Stimulated activated CD4-positive, alpha-beta T cell treated with anti-CD3 and anti-CD28 coated beads, Interleukin-2, amount 100 ng/mL, for 4 hours (primary cell): ENCODE measurements at places on chromosomes 12 and 14.

DNA sequence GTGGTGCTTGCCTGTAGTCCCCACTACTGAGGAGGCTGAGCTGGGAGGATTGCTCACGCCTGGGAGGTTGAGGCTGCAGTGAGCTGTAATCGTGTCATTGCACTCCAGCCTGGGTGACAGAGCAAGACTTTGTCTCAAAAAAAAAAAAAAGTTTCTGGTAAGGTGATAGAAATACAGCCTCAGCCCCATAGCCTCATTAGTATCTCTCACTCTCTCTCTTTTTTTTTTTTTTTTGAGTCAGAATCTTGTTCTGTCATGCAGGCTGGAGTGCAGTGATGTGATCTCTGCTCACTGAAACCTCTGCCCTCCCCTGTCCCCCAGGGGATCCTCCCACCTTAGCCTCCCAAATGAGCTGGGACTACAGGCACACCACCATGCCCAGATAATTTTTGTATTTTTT is 19.2 kb downstream of the MTHFD1 start:
- DNase-seq = no peak

GRCh38 chr12:105476616-105477015 is 146.1 kb downstream of the C12orf75 start:
- DNase-seq = no peak

- DNase-seq = no peak
Measured at GRCh38 chr12:122322501-122322900, 56.2 kb upstream of the VPS33A start.

DNA sequence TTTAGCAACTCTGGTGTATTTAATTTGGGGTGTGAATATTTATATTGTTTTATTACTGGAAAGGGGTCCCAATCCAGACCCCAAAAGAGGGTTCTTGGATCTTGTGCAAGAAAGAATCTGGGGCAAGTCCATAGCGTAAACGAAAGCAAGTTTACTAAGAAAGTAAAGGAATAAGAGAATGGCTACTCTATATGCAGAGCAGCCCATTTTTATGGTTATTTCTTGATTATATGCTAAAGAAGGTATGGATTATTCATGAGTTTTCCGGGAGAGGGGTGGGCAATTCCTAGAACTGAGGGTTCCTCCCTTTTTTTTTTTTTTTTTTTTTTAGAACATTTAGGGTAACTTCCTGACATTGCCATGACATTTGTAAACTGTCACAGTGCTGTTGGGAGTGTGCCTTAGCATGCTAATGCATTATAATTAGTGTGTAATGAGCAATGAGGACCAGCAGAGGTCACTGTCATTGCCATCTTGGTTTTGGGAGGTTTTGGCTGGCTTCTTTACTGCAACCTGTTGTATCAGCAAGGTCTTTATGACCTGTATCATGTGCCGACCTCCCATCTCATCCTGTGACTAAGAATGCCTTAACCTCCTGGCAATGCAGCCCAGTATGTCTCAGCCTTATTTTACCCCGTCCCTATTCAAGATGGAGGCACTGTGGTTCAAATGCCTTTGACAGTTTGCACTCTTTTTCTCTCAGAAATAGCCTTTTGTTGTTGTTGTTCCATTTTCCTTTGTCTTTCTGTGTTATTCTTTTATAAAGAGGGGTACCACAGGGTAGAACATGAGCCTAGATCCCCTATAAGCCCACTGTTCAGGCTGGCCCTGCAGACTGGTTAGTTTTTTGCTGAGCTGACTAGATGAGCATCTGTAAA is 75.5 kb upstream of the DCD start:
- peak; percentile 7 for DNase-seq

DNA sequence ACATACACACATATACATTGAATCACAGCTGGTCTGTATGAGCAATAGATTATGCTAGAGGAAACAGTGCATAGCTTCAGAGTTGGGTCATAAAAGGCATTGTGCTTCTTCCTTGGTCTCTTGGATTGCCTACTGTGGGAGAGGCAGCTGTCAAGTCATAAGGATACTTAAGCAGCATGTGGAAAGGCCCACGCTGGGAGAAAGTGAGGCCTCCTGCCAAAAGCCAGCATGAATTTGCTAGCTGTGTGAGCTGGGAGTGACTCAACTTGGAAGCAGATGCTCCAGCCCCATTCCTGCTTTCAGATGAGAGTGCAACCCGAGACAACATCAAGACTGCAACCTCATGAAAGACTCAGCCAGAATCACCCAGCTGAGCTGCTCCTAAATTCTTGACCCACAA is 311.9 kb upstream of the TBX3 start:
- no peak for DNase-seq

DNA sequence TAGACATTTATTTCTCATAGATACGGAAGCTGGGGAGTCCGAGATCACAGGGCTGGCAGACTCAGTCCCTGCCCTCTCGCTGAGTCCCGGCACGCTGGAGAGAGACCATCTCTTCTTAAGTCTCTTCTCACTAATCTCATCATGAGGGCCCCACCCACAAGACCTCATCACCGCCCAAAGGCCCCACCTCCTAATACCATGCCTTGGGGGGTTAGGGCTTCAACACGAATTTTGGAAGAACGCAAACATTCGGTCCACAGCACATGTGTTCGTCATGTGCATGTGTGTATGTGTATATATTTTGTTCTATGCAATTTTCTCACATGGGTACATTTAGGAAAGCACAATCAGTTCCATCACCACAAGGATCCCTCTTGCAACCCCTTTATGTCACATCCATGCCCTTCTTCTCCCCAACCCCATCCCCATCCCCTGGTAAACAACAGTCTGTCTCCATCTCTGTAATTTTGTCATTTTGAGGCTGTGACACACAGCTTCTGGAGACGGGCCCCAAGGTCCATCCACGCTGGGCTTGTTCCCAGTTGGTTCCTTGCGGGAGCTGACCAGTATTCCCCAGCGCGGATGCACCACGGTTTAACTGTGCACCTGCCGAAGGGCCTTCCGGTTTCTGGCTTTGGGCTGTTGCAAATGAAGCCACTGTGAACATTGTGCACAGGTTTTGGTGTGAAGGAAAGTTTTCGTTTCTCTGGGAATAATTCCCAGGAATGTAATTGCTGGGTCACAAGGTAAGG is 317.5 kb upstream of the DIO3 start:
- DNase-seq = no peak

DNA sequence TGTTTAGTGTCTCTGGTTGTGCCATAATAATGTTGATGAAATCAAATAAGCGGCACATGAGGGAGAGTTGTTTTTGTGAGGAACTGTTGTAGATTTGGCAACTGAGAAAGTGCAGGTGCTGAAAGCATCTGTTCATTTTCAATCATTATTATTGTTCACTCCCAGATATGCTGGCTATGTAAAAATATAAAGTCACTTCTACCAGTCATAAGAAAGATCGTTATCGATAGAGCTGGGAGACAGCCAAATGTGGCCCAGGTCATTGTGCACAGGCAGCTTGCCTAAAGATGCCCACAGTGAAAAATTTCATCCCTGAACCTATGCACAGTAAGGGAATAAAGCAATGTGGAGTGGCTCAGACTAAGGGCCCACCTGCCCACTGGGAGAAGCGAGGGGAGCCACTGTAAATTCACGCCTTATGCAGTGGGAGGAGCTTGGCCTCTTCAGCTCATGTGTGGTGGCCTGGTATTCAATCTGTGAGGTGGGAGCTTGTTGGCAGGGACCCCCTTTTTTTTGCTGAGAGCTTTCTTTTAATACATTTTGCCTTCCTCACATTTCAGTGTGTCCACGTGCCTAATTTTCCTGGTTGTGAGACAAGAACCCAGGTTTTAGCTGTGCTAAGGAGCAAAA is 1490.8 kb upstream of the TMEM132C start:
- no peak for DNase-seq

DNA sequence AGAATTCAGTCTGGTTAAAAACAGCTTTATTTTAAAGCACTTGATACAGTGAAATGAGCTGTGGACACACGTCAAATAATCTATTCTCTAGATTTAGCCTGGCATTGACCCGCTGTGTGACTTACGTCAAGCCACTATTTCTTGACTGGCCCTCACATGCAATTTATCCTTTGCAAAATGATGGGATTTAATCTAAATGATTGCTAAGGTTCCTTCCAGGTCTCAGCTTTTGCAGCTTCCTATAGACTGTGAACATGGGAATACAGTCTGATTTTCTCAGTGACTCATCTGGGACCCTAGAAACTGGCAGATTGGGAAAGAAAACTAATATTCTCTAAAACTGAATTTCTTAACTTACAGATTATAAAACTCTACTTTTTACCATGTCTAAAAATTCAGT is 409.1 kb downstream of the RAD51B start:
- no peak for DNase-seq

DNA sequence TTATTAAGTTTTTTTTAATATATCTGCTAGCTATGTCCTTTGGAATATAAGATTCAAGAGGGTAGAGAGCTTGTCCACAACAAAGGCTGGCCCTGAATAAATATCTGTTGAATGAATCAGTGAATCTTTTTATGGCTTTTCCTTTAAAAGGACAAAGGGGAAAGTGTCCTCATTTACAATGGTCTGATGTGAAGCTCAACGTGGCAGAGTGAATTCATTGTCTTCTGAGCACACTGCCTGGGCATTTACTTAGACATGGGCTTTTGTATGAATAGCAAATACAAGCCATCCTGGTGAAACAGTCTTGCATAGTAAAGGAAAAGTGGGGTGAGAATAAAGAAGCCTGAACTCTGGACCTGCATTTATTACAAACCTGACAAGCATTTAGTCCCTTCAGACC is 201.2 kb downstream of the NELL2 start:
- no peak for DNase-seq

DNA sequence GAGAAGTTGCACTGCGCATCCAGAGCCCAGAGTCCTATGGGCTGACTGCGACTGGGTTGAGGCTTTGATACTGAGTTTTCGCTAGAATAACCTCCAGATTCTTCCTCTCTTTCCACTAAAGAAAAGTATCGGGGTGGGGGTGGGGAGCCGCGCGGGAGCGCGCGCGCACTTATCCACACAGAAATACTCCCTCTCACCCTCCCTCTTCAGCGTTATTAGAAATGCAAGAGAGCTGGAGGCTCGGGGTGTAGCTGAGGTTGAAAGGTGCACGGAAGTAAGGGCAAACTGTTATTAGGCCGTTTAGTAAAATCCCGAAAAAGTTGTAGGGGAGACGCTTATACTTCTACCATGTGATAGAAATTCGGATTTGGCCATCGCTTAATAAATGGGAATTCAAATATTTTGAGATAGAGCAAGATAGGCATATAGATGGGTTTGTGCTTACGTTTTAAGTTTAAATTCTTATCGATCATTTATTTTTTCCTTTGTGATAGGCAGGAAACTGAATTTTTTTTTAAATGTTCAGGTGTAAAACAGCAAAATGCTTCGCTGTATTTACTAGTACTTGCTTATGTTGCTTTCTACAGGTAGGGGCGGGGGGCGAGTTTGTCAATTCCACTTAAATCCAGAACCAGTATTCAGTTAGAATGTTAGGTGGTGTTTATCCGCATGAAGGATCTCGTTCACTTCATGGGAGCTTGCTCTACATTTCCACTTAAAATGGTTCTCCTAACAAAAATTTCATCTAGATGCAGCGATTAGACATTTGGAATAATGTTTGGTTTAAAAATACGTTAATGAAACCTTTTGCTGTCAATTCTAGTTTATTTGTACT is 1.1 kb downstream of the ARHGAP5 start:
- DNase-seq = peak; percentile 1

- DNase-seq = no peak
Measured at GRCh38 chr12:74514098-74514872, 23.4 kb upstream of the ATXN7L3B start.

- no peak for DNase-seq
Measured at GRCh38 chr14:53368711-53369201, 215.6 kb upstream of the DDHD1 start.

DNA sequence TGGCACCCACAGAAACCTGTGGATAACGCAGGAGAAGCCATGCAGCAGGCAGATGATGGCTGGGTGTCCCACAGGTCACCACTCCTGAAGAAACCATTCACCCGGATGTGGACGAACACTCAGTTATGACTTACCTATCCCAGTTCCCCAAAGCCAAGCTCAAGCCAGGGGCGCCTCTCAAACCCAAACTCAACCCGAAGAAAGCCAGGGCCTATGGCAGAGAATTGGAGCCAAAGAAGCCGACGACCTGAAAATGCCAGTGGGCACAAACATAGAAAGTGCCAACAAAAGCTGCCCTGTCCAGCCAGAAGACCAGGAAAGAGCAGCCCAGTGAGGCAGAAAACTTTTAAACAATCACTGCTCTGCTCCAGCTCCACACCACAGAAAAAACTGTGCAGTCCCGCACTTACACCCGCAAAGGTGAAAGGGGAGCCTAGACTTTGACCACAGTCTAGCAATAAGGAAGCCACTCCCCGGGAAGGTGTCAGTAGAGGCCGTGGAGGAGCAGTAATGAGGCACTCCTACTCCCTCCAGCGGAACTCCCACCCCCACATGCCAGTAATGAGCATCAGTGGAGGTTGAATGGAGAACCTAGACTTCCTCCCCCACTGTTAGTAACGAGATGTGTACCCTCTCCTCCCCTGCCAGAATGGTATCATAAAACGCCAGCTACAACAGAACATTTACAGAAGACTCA is 6.0 kb upstream of the ACVRL1 start:
- no peak for DNase-seq

GRCh38 chr14:99579903-99580571 is 24.0 kb downstream of the CCDC85C start:
- no peak for DNase-seq

DNA sequence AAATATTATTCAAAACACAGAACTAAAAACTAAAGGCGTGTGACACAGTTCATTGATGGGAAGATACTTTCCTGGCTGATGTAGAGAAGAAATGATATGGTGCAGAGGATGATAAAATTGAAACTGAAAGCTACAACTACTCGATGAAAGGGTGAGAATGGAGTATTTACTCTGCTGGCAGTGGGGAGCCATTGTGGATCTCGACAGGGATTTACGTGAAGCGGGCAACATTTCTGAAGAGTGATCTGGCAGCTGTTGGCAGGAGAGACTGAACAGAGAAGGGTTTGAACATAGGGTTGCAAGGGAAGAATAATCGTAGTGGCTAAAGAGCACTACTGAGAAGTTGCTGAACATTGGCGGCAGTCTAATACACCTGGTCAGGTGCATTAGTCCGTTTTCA is 464.9 kb downstream of the PDZRN4 start:
- no peak for DNase-seq

- no peak for DNase-seq
Measured at GRCh38 chr12:62264706-62265105, 4.5 kb downstream of the USP15 start.

GRCh38 chr12:44026046-44026445 is 190.2 kb downstream of the TMEM117 start:
- no peak for DNase-seq

- no peak for DNase-seq
Measured at GRCh38 chr12:97005174-97005573, 98.1 kb downstream of the NEDD1 start.

DNA sequence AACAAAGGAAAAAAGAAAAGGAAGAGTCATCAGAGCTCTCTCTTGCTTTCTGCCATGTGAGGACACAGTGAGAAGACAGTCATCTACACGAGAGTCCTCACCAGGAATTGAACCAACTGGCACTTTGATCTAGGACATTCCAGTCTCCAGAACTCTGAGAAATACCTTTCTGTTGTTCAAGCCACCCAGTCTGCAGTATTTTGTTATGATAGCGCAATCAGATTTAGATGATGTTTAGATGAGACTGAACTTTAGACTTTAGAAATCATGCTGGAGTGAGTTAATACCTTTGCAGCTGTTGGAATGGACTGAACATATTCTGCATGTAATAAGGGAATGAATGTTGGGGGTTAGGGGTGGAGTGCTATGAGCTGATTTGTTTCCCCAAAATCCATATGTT is 28.1 kb upstream of the RAB21 start:
- no peak for DNase-seq

GRCh38 chr14:50762001-50762930 is 68.7 kb downstream of the NIN start:
- no peak for DNase-seq

GRCh38 chr14:69573205-69573830 is 1.4 kb downstream of the CCDC177 start:
- DNase-seq = no peak

GRCh38 chr14:61524211-61524806 is 171.0 kb upstream of the HIF1A start:
- DNase-seq = no peak
